Stimulated activated CD8-positive, alpha-beta memory T cell treated with anti-CD3 and anti-CD28 coated beads, Interleukin-4, amount 100 ng/mL, for 1 hour (primary cell): ENCODE measurements at places on chromosomes 13 and 19.

DNA sequence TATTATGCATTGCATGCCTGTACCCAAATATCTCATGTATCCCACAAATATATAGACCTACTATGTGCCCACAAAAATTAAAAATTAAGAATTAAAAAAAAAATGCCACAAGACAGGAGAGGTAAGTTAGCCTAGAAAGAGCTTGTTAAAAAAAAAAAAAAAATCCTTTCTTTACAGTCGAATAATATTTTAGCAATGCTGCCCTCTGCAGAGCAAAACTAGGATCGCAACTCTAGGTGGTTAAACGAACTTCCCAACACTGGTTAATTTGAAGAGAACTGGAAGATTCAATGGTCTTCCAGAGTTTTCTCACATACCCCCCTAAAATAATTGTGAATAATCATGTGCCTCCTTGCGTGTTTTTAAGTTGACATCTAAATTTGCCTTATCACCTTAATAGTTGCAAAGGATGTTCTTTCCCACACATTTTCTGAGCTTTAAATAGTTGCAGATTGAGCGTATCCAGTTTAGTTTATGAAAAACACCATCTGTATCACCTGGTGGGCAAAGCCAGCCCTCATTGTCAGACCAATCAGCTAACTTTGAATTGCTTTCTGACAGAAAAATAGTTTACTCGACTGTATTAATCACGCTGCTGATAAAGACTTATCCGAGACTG lies 47.4 kb upstream of the RCBTB2 start:
- DNase-seq = peak; percentile 52

DNA sequence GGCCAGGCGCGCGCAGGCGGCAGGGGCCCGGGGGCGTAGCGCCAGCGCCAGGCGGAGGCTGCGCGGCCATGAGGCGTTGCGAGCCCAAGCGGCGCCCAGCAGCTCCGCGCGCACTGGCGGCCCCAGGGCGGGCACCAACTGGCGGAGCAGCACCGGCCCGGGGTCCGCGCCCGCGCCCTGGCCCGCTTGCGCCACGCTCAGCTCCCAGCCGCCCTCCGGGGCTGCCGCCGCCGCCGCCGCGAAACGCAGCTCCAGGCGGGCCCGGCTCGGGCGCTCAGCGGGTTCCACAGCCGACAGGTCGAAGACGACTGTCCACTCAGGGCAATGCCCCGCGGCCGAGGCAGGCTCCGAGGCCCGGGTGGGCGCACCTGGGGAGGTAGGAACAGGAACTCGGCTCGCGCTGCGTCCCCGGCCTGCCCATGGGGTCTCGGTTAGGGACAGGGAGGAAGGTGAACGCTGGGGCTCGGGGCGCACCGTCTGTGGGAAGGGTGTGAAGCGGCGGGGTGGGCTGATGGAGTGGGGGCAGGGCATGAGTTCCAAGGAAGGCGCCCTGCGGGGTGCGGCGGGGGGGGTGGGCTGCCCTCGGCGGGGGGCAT lies 26.8 kb downstream of the CERS1 start:
- no peak for DNase-seq

GRCh38 chr19:47445937-47446402 lies 25.7 kb downstream of the SLC8A2 start:
- peak; percentile 70 for DNase-seq

GRCh38 chr13:48317511-48318376 lies 14.2 kb downstream of the RB1 start:
- DNase-seq = no peak

- no peak for DNase-seq
Observed at GRCh38 chr19:55179606-55180484, at the start of gene SYT5. TSS of gene SYT5 (minus strand) at chr19:55180289. CDS start at chr19:55179041, 1,248 bp downstream.

GRCh38 chr19:45139286-45140143 lies 21.3 kb downstream of the NKPD1 start:
- no peak for DNase-seq

- DNase-seq = no peak
Observed at GRCh38 chr13:43374621-43375020, 351.2 kb downstream of the DNAJC15 start.

- no peak for DNase-seq
Observed at GRCh38 chr19:50843701-50844221, 10.4 kb upstream of the KLK15 start.

GRCh38 chr13:29573190-29573589 lies 22.3 kb downstream of the SLC7A1 start:
- DNase-seq = no peak
